AG09309 (cell line): ENCODE measurements at places on chromosomes 1 and 21.
A peak's percentile ranks its signal among the peaks of the same experiment; 100 is the strongest.

- DNase-seq, result no peak
Measured at GRCh38 chr1:39394598-39394997, 96.8 kb upstream of the BMP8A start.

- peak; percentile 20 for DNase-seq
Measured at GRCh38 chr1:209434066-209434465, 149.4 kb upstream of the CAMK1G start.

DNA sequence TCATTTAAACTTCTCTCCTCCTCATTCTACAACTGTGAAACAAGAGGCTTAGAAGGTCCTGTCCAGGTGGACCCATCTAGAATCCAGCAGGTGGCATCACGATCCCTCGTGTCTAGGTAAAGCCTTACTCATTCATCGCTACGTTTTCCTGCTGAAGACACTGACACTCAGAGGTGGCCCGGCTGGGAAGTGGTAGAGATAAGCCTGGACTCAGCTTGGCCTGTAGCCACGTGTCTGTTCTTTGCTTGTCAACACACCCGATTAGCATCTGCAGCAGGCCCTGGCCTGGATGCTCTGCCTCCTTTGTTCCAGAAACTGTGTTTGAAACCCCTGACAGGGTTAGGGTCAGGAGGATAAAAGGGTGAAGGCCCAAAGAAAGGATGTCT lies 43.4 kb downstream of the PARP1 start:
- DNase-seq, result no peak

- DNase-seq, result peak; percentile 8
Measured at GRCh38 chr1:91651661-91652071, 151.0 kb downstream of the CDC7 start.

DNA sequence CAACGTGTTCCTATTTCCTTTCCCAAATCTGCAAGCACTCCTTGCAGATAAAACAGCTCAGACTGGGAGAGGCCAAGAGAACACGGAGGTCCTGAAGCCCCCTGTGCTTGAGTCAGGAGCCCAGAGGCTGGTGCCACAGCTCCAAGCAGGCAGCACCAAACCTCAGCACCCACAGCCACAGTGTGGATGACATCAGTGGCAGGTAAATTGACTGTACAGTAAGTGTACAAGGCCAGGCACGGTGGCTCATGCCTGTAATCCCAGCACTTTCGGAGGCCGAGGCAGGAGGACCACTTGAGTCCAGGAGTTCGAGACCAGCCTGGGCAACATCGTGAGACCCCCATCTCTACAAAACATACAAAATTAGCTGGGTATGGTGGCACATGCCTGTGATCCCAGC lies 1.9 kb upstream of the COL6A1 start:
- no peak for DNase-seq
